NCI-H1417 treated with DMSO at 0.1 percent for 48 hours (cell line): ENCODE measurements at places on chromosomes 7 and 10.

- no peak for DNase-seq
Measured at GRCh38 chr10:84308481-84309304, 19.7 kb upstream of the CCSER2 start.

GRCh38 chr7:142583446-142583845 lies 165.8 kb upstream of the PRSS1 start:
- DNase-seq: no peak

DNA sequence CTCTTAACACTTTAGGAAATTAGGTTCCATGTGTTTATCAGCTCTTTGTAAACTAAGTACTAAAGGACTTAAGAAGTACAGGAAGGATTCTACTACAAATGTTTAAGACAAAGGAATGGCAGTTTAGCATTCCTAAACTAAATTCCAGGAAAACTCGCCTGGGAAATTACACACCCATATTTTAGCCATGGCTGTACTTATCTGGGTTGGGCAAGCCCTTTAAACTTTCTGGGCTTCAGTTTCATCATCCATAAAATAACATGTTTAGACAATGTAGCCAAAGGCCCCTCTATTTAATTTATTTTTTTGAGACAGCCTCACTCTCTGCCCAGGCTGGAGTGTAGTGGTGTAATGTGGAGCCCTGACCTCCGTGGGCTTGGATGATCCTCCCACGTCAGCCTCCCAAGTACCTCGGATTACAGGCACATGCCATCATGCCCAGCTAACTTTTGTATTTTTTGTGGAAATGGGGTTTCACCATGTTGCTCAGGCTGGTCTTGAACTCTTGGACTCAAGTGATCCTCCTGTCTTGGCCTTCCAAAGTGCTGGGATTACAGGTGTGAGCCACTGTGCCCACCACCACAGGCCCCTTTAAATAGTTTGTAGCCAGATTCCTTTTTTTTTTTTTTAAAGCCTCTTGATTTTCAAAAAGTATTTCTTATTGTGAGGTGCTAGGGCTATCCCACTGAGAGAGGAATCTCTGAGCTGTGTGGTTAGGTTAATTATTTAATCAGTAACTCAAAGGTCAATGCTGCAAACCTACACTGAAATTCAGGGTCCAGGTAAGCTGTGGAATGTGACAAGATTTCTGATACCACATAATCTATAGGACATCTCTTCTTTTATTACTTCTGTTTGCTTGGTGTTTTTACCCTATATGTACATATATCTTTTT lies 32.1 kb downstream of the TMEM60 start:
- no peak for DNase-seq

DNA sequence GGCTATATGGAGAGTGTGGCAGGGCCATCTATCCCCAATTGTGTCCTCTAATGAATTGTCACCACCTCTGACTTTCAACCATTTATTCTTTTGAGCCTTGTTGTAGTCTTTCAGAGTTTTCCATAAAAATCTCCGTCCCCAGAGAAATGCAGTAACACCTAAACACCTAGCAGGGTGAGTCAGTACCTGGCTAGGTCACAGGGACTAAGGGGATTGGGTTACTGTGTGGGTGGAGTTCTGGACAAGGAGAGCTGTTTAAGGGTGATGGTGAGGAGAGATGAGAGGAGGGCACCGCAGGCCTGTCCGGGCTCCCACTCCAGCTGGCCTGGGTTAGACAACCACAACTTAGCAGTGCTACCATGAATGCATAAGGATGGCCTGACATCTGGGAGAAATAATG lies 186.2 kb upstream of the LYZL1 start:
- no peak for DNase-seq

DNA sequence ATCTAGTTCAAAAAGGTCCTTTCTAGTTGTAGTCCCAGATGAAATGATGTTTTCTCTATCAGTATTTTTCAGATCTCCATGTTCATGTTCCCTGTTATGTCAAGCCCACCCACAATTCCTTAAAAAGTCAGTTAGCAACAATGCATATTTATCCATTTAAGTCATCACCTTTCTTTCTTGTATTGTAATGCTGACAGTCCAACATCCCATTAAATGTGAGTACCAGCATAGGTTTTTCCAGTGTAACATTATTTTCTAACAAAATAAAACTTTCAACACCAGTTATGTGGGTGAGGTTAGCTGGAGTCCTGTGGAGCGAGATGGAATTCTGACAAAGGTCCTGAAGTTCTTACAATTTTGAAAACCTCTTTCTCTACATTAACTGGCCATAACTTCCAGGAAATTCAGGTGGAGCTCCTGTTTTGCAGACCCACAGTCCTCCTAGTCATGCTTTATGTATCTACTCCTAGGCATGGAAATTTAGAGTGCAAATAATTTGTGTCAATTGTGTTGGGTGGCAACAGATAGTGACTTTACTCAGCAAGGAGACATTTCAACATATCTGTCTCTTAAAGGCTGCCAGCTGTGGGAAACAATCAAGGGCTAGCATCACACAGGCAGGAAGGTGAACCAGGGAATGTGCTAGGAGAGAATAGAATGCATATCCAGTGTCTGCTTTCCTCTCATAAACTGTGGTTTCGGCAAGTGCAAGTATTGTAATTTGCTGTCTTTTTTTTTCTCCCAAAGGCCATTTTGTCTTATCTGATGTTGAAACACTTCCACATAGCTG lies 162.6 kb downstream of the MTERF1 start:
- no peak for DNase-seq

DNA sequence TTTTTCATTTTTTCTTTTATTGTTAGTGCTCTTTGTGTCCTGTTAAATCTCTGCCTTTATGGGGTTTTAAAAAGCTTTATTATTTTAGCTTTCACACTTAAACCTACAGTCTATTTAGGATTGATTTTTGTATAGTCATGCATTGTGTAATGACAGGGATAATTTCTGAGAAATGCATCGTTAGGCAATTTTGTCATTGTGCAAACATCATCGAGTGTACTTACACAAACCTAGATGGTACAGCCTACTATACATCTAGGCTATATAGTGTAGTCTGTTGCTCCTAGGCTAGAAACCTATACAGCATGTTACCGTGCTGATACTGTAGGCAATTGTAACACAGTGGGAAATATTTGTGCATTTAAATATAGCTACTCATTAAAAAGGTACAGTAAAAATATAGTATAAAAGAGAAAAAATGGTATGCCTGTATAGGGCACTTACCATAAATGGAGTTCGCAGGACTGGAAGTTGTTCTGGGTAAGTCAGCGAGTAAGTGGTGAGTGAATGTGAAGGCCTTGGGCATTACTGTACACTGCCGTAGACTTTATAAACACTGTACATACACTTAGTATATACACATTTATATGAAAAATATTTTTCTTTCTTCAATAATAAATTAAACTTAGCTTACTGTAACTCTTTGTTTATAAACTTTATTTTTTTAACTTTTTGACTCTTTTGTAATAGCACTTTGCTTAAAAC lies 16.0 kb downstream of the UBE2D1 start:
- no peak for DNase-seq

GRCh38 chr7:46291050-46291438 lies 370.0 kb upstream of the IGFBP3 start:
- no peak for DNase-seq

- DNase-seq: no peak
Measured at GRCh38 chr7:137867289-137867688, 20.5 kb upstream of the DGKI start.

GRCh38 chr10:93917064-93917391 lies 23.2 kb downstream of the SLC35G1 start:
- DNase-seq: no peak

DNA sequence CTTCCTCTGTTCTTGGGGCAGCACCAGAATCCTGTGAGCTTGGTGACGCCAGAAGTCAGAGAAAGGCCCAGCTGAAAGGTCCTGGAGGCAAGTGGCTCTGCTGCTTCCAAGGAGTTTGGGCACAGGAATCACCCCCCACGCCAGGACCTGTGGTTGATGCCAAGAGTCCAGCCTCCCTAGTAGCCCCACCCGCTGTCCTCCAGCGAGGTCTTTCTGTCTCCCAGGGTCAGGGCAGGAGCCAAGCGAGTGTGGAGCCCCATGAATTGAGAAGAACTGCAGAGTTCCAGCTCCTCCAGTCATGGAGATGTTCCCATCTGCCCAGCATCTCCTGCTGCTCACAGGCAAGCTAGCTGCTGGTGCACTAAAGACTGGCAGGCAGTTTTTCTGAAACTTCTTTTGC lies 631.7 kb upstream of the MGMT start:
- DNase-seq: no peak

- no peak for DNase-seq
Measured at GRCh38 chr10:101397140-101397539, 43.2 kb downstream of the BTRC start.

- DNase-seq: no peak
Measured at GRCh38 chr7:143914938-143915652, 13.1 kb upstream of the TCAF1 start.

DNA sequence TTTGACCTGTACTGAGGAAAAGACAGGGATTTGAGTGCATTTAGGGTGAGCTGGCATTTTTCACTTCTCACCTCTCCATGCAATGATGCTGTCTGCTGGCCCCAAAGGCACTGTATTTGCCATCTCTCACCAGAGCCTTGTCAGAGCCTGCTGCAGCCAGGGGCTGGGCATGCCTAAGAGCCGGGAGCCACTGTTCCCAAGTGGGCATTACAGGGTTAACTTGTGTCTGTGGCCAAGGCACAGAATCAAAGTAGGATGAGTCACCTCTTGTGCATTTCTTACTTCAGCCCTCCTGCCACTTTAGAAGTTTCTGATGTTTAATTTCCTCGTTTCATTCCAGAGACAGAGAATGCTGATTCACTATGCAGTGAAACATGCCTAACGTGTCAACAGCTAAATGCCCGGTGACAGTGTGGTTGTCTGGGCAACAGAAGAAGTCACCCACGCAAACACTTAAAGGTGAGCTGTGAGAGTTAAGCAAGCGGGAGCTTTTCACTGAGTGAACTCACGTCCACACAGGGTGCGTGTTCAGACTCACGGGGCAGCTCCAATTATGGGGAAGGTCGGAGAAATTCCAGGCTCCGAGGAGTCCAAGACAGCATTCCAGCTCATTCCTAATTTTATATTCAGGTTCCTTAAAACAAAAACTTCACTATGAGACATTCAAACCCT lies 57.1 kb upstream of the IGFBP3 start:
- no peak for DNase-seq

- no peak for DNase-seq
Measured at GRCh38 chr10:19964625-19965024, 148.4 kb downstream of the PLXDC2 start.
